ENCODE measurements at places on chromosomes 13 and 19. TPM values are rescaled to one million over a fixed set of nuclear protein-coding genes. Genes with fewer than 3 reads are reported as not detected.

The KIR2DL3 gene
- total RNA-seq, result not detected

The CALR3 gene
- not detected for total RNA-seq

The SERP2 gene
- total RNA-seq, result 0.63 TPM

The ZFR2 gene
- total RNA-seq, result 0.51 TPM

The GRIN3B gene
- 0.09 TPM for total RNA-seq

The PRODH2 gene
- not detected for total RNA-seq

The FCHO1 gene
- 50.5 TPM for total RNA-seq

The ANKRD24 gene
- 1.1 TPM for total RNA-seq

The OR1M1 gene
- total RNA-seq, result not detected

The ACP4 gene
- not detected for total RNA-seq

The ALOX5AP gene
- 29.6 TPM for total RNA-seq

Measured in activated CD4-positive, alpha-beta T cell treated with anti-CD3 and anti-CD28 coated beads for 36 hours (primary cell).